ENCODE measurements at places on chromosomes 6 and 20.

DNA sequence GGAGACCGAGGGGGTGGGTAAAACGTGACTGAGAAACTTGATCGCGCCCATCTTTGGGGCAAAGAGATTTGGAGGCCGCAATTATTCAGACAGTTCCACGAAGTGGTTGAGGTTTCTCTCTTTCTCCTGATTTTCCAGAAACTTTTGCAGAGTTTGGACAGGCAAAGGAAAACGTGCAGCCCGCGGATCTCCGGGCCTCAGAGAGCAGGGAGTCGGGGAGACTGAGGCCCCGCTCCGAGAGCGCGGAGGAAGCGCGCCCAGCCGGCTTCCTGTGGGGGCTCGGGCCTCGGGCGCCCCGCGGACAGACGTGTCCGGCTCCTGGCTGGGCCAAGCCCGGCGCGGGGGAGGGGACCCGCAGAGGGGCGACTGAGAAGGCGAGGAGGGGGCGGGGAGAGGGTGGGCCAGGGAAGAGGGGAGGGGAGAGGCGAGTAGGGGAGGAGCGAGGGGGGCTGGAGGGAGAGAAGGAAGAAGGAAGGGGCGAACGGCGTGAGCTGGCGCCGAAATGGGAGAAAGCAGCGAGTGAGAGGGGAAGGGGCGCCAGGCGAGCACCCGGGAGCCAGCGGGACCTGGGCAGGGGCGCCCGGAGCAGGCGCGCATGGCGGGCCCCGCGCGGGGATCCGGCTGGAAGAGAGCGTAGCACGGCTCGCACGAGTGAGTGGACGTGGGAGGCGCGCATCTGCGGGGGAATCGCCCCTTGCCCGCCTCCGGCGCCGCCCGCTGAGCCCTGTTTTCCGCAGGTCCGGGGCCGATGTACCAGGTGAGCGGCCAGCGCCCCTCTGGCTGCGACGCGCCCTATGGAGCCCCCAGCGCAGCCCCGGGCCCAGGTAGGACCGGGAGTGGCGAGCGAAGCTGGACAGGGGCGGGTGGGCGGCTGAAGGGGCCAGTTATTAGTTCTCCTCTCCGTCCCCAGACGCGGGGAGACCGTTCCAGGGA, at the start of gene MDFI:
Gene MDFI, plus strand, starts transcription at position 467 of the 933 bp plus-strand sequence. Its CDS starts 282 bp downstream, at position 749.
- DNase-seq: no peak

DNA sequence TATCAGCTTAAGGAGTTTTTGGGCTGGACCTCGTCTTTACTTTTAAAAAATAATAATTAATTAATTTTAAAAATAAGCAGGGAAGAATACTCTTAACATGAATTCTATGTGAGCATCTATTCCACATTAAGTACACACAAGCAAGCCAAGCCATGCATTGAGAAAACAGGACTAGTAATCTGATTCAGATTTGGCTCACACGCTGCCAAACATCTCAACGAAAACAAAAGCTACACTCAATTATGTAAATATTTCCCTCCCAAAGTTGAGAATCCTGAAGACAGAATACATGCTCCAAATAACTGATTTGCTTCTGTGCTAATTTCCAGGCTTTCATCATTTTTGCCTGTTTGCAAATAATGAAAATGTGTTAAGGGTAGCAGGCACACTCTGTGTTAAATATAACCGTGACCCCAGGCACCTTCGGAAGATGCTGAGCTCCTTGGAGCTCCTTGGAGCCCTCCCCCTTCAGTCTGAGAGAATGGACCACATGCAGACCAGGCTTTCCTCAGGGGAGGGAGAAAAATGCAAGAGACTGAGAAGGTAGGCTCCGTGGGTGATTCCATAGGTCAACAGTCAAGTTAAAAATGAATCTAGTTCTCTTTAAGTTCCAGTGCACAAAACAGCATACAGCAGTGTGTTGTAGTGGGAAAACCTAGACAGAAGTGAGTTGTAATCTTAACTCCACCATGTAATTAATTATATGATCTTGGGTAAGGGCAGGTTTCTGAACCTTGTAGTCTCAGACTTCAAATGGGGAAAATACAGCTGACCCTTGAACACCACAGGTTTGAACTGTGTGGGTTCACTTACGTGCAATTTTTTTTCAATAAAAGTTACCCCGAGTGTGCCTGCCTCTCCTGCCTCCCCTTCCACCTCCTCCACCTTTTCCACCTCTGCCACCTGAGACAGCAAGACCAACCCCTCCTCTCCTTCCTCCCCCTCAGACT, 161.3 kb upstream of the RREB1 start:
- no peak for DNase-seq

DNA sequence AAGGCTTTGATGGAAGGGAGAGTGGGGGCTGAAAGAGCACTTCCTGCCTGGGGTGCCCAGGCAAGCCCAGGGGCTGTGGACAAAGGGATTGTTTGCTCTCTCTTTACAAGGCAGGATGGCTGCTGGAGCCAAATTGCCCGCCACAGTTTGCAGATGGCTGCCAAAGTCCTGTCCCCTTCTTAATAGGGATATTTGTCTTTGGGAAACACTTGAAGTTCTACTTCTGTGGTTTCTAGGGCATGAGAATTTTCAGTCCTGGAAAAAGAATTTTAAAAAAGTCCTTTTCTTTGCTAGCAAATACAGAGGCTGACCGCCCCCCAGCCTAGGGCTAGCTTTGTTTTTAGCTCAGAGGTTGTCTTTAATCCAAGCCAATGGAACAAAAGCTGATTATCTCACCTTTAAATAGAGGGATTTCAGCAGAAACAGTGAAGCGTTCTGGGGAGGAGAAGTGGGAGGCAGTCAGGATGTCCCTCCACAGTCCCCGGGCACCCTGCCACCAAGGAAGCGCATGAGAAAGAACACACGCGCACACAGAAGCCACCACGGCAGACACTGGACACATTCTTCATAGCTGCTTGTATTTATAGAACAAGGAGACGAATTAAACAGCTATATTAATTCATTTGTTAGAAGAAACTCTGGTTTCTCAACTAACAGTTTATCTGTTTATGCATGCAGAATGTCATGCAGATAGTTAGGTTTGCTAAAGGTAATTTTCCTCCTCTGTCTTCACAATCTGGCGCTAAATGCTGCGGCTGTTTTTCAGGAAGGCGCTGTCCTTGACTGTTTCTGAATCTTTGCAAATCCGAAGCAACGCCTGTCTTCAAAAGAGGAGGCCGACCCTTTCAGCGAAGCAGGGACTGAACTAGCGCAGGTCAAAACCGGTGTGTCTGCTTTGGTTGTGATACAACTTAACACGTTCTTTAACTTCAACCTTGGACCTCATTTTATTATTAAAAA, 736.9 kb downstream of the QKI start:
- peak; percentile 6 for DNase-seq

GRCh38 chr20:13223736-13224520, 2.9 kb downstream of the ISM1 start:
- no peak for DNase-seq

GRCh38 chr20:4817230-4817671, 95.5 kb downstream of the PRND start:
- peak; percentile 22 for DNase-seq

DNA sequence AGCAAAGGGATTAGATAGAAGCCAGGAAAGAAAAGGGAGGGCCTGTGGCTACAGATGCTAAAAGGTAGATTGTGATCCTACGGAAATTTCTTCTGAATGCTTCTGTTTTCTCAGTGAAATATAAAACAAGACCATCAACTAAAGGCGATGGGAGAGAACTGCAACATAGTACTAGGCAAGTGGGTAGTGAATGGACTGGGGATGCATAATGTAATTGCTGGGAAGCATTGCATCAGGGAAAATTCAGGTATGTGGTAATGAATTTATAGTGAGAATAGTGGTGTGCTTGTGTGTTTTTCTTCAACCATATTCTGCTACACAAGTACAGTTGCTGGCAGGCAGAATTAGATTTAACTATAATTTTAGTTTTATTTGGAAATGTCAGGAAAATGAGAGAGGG, 156.6 kb downstream of the OPN5 start:
- no peak for DNase-seq

DNA sequence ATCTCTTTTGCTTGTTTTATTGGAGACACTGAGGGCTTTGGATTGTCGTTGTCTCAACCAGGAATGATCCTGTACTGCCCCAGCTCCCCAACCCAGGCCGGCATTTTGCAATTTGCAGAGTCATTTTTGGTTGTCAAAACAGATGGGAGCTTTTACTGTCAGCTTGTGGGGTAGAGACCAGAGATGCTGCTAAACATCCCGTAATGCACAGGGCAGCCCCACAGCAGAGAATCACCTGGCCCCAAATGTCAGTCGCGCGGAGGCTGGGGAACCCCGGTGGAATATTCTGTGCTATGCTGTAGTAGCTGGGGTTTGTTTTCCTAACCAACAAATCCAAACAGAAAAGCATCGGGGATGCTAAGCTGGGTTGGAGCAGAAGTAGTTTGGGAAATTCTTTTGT, 99.7 kb downstream of the TSHZ2 start:
- DNase-seq: no peak

DNA sequence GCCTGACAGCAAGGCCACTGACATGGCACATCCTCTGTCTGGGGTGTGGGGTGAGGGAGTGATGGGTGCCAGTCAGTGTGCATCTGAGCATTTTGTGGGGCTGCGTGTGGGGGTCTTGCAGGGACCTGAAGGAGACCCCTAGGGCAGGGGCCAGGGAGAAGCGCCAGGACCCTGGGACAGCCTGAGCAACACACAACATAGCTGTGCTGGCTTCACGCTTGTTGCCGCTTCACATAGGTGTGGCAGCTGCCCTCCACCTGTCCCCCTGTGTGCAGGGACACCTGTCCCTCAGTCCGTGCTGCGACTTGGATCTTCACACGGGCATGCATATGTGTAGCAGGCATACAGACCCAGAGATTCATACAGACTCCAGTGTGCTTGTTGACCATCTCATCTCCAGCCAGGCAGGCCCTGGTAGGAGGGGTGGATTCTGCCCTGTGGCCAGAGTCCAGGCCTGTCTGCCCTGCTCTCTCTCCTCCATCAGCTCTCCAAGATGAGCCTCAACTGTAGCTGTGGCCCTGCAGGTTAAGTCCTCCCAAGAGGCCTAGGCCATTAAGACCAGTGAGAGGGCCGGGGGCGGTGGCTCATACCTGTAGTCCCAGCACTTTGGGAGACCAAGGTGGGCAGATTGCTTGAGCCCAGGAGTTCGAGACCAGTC, 3.2 kb upstream of the NPBWR2 start:
- no peak for DNase-seq

GRCh38 chr6:87848616-87849015, 146.6 kb upstream of the AKIRIN2 start:
- DNase-seq: no peak

DNA sequence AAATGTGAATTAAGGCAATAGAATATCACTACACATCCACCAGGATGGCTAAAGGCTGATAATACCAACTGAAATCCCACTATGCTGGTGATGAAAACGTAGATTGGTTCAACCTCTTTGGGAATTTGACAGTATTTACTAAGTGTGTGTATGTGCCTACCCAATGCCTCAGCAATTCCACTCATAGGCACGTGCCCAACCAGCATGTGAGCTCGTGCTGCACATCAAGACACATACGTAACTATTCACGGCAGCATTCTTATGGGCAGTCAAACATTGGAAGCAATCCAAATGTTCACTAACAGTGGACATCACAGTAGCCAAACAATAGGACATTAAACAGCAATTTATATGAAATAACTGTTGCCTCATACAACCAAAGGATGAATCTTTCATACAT, 15.7 kb upstream of the AFDN start:
- DNase-seq: no peak

DNA sequence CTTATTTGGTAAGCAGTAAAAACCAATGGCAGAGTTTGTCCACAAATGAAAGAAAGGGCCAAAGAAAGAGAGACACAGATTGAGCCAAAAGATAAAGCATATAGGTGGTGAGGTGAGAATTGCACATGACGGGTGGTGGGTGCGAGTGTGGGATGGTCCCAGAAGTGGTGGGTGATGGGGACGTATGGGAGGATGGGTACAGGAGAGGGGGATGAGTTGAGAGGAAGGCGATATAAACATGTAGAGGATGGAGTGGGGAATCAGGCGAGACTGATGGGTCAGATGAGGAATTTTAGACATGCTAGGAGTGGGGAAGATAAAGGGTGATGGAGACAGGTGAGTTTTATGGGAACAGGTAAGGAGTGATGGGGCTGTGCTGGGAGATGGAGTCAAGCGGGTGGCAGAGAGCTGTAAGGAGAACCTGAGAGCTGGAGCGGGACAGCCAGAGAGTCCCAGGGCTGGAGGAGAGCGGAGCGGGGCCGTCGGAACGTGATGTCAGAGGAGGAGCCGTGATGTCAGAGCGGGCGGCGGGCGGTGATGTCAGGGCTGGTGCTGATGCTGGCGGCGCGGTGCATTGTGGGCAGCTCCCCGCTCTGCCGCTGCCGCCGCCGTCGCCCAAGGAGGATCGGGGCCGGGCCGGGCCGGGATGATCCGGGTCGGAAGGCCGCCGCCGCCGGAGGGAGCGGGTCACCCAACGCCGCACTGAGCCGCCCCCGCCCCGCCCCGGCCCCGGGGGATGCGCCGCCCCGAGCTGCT, at the start of gene TTBK1:
Gene TTBK1, plus strand, starts transcription at position 574 of the 756 bp plus-strand sequence. CDS start 3,180 bp downstream, outside the sequence.
- no peak for DNase-seq

DNA sequence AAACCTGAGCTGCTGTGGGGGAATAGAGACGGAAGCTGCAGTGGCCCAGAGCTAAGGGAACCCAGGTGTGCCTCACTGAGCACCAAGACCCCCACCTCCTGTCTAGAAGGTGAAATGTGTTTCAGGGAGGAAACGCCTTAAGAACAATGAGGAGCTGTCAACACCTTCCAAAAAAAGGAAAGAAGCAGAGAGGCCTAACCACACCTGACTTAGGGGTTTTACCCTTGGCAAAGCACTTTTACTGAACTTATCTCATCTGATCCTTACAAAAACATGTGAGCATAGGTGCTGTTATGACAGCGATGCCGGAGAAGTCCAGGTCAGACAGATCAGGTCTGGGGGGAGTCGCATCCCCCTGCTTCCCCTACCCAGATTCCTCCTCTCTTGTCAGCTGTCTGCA, 16.1 kb upstream of the CDKN1A start:
- DNase-seq: no peak

GRCh38 chr6:90982051-90982450, 395.2 kb upstream of the MAP3K7 start:
- DNase-seq: no peak

DNA sequence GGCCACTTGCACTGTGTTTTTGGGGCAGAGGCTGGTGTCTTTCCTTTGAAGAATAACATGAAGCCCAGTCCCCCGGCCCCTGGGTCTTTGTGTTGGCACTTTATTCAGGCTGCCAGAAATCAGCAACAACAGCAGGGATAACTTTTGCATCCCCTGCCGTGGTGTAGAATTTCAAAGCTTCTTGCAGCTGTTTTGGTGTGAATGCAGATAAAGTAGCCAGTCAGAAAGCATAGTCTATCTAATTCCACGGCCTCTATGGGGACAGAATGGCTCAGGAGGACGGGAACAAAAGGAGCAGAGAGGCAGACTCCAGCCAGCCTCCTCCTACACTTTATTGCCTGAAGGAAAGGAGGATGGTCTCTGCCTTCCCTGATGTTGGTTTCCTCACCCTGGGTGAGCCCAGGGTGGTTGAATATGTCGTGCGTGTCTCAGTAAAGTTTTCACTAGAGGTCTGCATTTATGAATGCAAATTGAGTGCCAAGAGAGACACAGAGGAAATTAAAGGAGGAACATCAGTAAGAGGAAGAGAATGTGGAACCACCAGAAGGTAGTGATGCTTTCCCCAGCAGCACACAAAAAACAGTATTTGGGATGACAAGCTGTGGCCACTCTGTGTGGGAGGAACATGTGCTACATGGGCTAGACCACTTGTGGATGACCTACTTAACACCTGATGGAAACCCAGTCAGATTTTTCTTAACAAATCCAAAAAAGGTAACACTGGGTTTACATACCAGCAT, 125.9 kb upstream of the TRAF3IP2 start:
- no peak for DNase-seq

GRCh38 chr6:69913361-69913760, 47.0 kb downstream of the COL19A1 start:
- no peak for DNase-seq

GRCh38 chr6:155216312-155217046, 47.3 kb upstream of the CLDN20 start:
- DNase-seq: no peak

Data from EL (cell line).